ENCODE measurements at places on chromosomes 6 and 20.

DNA sequence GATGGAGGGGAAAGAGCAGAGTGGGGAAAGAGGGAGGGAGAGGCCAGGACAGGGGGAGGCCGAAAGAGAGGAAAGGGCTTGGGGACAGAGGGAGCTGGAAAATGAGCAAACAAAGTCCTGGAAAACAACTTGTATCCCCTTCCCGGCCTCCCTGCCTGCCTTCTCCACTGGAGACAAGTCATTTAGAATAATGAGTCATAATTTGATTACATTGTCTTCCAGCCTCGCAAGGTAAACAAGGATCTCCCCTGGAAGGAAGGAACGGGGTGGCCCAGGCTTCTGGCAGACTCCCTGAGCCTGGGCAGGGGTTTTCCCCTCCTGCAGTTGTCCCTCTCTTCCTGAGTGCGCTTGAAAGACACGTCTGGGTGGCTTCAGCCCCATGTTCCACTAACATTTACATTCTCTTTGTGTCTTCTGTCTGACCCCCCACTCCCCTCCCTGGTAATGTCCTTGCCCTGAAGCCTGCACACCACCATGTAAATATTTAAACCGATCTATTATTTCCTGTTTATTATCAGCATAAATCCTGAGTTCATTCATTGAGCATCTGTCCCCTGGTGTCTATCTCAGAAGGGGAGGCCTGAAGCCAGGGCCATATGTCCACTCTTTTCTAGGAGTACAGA lies 12.1 kb upstream of the MRPS18A start:
- no peak for DNase-seq

DNA sequence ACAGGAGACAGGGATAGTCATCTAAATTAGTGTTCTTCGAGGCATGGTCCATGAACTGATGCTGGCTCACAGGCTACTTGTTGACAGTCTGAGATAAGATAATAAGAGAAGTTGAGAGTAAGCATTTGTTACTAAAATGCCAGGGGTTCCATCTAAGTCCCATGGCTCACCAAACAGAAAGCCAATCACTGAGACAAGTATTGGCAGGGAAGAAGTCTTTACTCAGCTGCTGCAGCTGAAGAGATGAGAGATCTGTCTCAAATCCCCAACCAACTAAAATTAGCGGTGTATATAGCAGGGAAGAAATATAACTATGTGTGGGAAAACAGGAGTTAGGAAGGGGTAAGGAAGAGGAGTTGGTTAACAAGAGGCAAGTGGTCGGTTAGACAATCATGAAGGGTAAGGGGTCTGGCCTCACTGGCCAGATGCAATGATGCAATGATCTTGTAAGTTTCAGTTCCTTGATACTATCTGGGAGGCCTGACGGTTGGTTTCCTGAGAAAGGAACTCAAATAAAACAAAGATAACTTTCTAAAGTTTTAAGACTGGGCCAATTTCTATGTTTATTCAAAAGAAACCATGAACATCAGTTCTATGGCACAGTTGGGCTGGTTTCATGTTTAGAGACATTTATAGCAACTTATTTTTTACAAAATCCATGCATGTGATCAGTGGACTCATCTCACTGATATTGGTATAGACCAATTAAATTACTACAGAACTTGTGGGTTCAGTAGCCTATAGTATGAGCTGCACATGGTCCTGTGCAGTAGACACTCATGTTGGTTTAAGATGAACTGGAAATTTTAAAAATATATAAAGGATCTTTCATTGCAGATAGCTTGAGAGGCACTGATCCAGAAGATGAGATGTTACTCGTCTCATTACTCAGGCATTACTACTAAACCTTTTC lies 9.9 kb upstream of the HEBP2 start:
- no peak for DNase-seq

DNA sequence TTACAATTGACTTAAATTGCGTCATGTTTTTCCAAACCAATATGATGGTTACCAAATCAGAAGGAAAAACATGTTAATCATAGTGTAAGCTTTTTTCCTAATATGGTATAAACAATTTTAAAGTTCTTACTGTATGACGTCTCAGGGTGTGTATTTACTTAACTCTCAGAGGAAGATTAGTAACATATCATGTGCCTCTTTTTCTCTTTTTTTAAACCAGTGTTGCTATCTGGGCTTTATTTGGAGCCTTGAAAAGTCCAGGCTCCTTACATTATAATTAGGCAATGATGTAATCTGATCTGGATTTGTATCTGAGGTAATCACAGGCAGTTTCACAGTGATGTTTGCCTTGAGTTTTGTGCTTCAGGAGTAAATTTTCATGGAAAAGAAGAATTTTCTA lies 20.4 kb upstream of the RAB23 start:
- no peak for DNase-seq

DNA sequence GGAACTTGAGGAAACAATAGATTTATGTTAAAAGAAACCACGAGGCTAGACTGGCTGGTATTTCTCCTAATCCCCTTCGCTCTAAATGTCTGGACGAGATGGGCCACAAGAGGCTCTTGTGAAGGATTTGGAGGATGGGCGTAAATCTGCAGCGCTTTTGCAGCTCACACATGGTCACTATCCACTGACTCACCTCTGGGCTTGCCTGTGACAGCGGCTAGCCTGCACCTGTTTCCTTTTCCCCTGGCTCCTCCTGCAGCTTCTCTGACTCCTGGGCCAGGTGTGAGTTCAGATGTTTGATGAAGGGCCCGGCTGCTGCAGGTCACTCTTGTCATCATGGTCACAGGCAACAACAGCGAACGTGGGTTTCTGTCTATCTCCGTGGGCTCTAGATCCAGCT lies 629.4 kb downstream of the CBLN4 start:
- no peak for DNase-seq

DNA sequence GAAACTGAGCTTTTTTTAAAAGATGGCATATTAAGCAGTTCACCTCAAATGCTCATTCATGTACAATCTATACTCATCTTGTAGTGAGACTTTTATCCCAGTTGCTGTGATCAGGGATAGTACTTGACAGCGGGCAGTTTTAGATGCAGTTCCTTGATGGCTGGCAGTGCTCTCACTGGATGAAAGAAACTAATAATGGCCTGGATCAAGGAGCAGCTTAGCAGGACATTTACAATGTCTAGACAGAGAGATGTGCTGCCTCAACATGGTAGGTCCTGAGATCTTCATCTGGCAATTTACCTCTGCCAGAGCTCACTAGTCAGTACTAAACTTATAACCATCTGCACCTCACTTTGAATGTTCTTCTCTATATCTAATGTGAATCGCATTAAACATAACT lies 46.8 kb upstream of the LYRM2 start:
- DNase-seq, result no peak

- no peak for DNase-seq
Measured at GRCh38 chr6:31114970-31115849, 610 bp downstream of the PSORS1C1 start.

GRCh38 chr20:22346716-22347115 lies 237.7 kb downstream of the FOXA2 start:
- DNase-seq, result no peak

GRCh38 chr20:5845681-5846615 lies 95.7 kb downstream of the SHLD1 start:
- no peak for DNase-seq

DNA sequence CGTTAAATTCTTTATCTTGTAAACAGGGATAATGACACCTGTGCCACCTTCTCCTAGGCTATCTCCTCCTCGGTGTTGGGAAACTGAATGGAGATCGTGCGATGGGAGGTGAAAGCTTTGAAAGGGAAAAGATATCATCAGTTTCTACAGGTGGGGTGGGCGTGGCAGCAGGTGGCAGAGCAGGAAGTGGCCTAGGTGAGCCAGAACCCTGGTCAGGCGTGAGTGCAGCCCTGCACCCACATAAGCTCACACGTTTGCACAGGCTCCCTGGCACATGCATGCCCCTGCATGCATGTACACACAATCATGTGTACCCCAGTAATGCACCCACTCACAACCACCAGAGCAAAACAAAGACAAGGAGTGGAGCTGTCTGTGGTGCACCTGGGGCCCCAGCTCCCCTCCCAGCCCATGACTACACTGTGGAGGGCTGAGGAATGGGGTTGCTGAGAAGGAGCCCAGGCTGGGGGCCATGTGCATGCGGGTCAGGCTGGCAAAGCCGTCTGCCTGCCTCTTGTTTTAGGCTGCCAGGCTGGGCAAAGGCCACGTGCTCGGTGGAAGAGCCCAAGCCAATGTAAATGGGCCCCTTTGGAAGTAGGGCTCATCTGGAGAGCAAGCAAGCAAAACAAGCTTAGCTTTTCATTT lies 61.5 kb downstream of the TFAP2C start:
- DNase-seq, result no peak

- no peak for DNase-seq
Measured at GRCh38 chr20:62580733-62581132, 61.6 kb upstream of the SLCO4A1 start.

GRCh38 chr6:2795162-2795561 lies 30.0 kb downstream of the WRNIP1 start:
- no peak for DNase-seq

DNA sequence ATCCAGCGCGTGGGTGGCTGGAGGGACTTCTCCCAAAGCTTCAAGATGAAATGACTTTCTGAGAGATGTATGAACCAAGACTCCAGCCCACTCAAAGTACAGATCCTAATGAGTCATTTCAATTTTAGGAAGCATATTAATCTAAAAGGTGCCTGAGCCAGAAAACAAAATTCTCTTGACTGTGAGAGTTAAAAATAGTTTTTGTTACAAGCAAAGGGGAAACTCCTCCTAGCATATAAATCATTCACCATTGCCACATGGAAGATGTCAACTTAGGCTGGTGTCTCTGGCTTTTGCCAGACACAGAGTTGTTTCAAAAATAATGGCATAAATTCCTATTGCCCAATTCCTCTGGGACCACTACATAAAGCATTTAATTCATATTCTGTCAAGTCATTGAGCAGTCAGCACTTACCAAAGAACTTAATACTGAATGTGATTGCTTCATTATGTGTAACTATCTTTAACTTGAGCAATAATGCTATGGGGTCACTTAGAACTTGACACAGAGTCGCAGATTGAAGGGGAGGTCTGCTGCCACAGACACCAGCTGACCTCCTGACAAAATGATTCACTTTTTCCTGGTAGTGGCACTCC lies 280.6 kb downstream of the SLC35F1 start:
- no peak for DNase-seq

DNA sequence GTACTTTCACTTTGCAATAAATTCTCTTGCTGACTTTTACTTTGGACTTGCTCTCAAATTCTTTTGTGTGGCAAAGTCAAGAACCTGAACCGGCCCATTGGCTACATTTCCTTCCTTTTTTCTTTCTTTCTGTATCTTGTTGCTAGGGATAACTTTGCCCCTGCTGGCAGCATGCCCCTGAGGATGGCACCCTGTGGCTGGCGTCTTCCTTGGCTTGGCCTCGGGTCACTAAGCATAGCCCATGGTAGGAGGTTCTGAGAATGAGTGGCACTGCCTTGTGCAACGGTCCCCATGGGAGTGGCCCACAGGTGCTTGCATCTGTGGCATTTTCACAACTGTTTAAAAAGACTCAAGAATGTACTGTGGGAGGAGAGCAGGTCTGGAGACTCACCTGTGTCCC lies 14.0 kb upstream of the HLA-F start:
- DNase-seq, result no peak

DNA sequence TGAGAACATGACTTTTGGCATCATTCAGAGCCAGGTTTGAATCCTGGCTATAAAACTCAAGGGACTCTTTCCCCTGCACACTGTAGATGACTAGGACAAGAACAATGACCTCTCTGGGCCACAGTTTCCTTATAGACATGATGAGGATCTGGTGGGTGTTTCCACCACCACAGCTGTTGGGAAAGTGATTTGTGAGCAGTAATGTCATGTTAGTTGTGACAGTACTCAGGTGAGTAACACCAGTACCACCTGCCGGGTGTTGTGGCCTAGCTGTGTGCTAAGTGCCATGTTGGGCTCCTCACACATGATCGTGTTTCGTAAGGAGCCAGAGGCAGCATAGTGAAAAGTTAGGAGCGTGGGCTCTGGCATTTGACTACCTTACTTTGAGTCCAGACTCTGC lies 24.1 kb downstream of the HM13 start:
- DNase-seq, result no peak

DNA sequence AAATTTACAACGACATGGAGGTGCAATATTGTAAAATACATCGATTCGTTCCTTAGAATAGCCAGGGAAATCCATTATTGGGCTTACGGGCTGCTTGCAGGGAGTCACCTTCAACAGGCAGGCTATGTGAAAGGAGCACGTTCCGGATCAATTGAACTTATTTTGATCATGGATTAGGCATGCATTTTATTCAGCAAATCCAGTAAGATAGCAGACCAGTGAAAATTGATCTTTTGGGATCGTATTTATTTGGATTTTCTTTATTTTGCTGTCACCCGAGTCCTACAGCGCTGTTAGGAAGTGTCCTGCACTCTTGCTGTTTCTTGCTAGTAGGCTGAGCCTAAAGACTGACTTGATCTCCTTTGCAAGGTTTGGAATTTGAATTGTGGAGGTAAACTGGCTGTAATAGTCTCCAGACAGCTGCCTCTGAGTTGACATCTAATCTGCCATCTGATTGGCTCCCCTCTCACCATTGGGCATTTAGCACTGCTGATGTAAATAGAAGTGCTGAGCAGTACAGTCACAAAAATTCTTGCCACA lies 3.0 kb downstream of the ARID1B start:
- peak; percentile 10 for DNase-seq

DNA sequence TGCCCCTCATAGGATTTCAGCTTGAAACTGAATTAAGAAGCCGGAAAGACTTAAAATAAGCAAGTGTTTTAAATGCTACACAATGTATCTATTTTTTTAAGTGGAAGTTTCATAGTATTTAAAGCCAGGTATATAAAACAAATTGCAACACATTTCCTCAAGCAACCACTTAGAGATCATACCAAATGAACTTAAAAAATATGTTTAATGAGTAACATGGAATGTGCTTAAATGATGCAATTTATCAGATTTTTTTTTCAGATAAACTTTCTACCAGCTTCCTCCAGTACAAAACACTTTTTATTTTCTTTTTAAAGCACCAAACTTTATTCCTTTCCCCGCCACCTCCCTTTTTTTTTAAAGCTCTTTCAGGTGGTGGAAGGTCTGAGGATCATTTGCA lies 534.3 kb downstream of the BMP2 start:
- DNase-seq, result no peak

GRCh38 chr20:38985060-38985459 lies 22.9 kb downstream of the DHX35 start:
- no peak for DNase-seq

DNA sequence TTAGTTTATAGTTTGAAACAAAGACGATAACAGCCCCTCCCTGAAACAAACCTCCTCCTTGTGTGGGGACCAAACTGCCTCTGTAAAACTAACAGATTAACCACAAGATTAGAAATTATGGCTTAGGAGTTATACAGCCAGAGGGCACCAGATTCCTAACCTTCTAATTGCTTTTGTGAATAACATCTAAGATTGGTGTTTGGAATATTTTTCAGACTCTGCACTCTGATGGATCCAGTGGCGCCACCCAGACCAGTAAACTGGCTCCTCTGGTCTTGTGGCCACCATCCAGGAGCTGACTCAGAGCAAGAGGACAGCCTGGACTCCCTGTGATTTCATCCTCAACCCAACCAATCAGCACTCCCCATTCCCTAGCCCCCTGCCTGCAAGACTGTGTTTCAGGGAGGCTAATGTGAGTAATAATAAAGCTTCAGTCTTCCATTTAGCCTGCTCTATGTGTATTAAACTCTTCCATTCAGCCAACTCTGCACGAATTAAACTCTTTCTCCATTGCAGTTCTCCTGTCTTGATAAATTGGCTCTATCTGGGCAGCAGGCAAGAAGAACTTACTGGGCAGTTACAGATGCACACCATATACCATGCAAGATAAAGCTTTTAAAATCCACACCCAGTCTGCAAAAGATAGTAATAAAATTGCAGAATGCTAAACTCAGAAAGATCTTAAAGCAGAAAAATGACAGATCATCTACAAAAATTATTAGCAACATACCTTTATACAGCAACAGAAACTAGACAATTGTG lies 58.5 kb upstream of the SLC22A16 start:
- no peak for DNase-seq

Data from activated CD8-positive, alpha-beta memory T cell treated with anti-CD3 and anti-CD28 coated beads for 1 hour (primary cell).